NCI-H460 (cell line): ENCODE measurements at places on chromosomes 7 and 10. TPM values are rescaled to one million over a fixed set of nuclear protein-coding genes. Genes with fewer than 3 reads are reported as not detected.

- no peak for DNase-seq
These were observed 144.0 kb downstream of the ATE1 start for GRCh38 chr10:121783782-121784372.

DNA sequence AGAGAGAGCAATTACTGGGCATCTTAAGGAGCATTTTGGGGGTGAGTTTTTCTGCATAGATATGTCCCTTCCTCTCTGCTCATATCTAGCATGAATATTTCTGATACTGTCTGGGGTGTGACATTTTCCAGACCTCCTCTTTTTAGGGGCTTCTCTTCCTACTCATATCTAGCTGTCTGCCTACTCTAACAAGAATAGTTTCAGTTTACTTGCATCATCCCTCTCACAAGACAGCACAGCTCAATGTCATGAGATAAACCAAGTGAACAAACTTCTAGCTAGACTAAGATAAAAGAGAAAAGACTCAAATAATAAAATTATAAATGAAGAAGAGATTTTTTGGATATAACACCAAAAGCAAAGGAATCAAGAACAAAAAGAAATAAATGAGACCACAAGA lies 419.5 kb upstream of the SORCS1 start:
- no peak for DNase-seq

GRCh38 chr7:156102267-156102666 lies 290.0 kb upstream of the SHH start:
- no peak for DNase-seq

DNA sequence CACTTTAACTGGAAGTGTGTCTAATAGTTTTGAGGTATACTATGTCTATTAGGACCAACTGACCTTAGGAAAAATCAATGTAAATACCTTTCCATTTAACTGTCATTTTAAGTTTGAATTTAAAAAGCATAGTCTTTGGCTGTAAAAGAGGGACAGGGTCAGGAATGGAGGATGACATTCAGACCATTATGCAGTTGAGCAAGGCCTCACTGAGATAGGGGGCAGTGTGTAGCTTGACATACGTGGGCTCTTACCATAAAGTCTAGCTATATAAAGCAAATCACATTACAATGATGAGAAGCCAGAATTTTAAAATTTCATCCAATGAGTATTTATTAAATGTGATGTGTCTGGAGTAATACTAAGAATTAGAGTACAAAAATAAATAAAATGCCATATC lies 17.9 kb downstream of the PALS2 start:
- no peak for DNase-seq

DNA sequence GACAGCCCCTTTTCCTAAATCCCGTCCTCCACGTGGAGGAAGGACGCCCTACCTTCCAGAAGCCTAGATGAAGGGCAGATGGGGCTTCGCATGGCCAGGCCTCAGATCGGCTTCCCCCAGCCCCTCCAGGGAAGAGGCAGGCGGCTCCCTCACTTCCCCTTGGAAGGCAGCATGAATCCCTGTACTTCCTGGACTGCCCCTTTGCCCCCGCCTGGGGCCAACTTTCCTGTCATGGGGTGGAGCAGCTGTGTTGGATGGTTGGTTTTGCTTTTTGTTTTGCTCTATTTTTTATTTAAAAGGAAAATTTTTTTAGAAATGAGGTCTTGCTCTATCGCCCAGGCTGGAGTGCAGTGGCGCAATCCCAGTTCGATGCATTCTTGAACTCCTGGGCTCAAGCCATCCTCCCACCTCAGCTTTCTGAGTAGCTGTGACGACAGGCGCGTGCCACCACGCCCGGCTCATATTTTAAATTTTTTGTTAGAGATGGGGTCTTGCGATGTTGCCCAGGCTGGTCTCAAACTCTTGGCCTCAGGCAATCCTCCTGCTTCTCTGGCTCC lies 27.2 kb downstream of the GTF2IRD1 start:
- peak; percentile 57 for DNase-seq

GRCh38 chr10:102240467-102241031 lies 763 bp downstream of the PITX3 start:
- no peak for DNase-seq

GRCh38 chr10:101760510-101760909 lies 15.4 kb downstream of the FGF8 start:
- no peak for DNase-seq

DNA sequence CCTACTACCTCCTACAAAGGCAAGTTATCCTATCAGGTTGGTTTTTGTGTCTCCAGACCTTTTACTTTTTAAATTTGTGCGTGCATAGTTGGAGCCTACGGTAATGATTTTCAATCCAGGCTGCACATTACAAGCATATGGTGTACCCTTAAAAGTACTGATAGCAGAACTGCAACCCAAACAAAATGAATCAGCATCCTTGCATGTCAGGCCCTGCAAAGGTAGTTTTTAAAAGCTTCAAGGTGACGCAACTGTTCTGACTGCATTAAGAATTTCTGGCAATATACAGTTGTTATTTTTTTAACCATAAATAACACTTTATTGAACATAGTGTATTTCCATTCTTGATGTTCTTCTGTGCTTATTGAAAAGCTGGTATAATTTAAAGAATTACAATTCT lies 28.9 kb downstream of the GNAT3 start:
- DNase-seq, result no peak

DNA sequence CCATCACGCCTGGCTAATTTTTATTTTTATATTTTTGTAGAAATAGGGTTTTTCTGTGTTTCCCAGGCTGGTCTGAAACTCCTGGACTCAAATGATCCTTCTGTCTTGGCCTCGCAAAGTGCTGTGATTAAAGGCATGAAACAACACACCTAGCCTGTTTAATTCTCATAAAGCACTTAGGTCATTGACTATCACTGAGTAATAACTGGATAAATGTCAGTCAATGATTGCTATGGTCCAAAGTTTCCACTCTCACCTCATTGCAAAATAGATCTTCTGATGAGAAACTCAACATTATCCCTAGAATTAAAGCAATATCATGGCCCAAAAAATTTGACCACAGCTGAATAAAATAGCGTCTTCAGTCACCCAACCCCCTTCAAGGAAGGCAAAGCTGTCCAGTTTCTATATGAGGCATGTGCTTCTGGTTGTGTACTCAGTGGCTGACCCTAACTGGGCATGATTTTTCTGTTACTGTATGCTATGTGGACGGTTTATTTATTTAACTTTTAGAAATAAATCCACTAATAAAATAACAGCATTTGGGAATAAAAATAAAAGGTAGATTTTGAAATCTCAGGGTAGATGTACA lies 86.5 kb upstream of the LRRN3 start:
- DNase-seq, result no peak

DNA sequence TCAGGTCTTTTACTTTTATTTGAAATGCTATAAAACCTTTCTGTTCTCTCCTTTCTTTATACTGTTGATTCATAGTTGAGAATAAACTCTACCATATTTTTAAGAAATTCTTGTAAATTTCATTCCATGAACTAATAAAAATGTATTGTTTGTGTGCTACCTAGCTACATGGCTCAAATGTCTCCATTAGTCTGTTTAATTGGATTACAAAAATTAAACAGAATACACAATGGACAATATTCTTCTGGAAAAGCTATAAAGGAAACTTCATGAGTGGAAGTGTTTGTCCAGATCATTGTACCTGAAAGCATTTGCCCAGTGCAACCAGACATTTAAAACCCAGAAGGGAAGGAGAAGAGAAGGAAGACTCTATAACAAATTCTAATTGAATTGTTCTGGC lies 20.1 kb downstream of the KCND2 start:
- DNase-seq, result no peak

DNA sequence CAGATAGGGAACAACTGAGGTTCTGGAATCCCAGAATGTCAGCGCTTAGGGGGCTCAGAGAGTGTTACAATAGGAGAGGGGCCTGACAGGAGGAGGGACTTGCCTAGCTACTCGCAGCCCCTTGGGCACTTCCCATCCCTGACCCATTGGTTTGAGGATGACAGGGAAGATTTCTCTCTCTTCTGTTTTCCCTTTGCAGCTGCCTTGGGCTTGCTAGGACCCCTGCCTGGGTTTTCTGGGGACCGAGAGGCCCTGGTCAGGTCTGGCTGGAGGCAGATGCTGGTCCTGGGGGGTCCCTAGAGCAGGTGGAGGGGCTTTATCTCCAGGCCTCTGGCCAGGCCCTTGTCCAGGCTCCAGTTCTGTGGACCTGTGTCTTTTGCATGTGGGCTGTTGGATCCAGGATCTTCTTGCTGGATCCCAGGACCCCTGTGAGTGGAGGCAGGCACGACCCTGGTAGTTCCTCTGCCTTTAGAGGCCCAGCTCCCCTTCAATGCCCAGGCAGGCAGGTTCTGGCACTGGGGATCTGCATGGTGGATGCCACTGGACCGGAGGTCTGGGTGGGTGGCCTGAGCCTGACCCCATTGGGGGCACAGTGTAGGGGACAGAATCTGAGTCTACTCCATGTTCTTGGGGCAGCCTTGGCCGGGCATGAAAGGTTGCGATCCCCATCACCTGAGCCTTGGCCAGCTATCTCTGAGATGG lies 26.9 kb downstream of the RAMP3 start:
- no peak for DNase-seq

GRCh38 chr7:21651697-21652096 lies 108.9 kb downstream of the DNAH11 start:
- DNase-seq, result no peak

Gene NUTM2D
- 0.67 and 0.75 TPM in 2 replicates for total RNA-seq

Gene CEP55
- 71.8 and 76.0 TPM in 2 replicates for total RNA-seq

Gene GHRHR
- total RNA-seq, result not detected in 2 replicates

Gene CREB5
- 20.3 and 26.1 TPM in 2 replicates for total RNA-seq

Gene SPAM1
- total RNA-seq, result not detected in 2 replicates

Gene ZNF853
- total RNA-seq, result 0.55 and 0.59 TPM in 2 replicates

Gene SYCE1
- not detected in 2 replicates for total RNA-seq
